ENCODE measurements at places on chromosomes 7 and 10.

DNA sequence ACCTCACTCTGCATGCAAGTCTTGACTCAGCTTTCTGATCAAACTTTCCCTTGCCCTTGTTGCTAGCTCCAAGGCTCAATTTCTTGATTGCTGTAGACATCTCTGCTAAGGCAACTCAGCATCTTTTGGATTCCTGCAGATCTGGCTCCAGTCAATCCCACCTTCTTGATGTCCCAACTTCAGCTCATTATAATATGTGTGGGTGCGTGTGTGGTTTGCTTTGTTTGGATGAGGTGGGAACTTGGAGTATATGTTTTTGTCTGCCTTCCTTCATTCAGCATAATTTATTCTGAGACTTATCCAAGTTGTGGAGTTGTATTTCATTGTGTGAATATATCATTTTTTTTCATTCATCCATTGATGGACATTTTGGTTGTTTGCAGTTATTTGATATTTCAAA, 364.8 kb upstream of the IGFBP3 start:
- DNase-seq, result no peak

DNA sequence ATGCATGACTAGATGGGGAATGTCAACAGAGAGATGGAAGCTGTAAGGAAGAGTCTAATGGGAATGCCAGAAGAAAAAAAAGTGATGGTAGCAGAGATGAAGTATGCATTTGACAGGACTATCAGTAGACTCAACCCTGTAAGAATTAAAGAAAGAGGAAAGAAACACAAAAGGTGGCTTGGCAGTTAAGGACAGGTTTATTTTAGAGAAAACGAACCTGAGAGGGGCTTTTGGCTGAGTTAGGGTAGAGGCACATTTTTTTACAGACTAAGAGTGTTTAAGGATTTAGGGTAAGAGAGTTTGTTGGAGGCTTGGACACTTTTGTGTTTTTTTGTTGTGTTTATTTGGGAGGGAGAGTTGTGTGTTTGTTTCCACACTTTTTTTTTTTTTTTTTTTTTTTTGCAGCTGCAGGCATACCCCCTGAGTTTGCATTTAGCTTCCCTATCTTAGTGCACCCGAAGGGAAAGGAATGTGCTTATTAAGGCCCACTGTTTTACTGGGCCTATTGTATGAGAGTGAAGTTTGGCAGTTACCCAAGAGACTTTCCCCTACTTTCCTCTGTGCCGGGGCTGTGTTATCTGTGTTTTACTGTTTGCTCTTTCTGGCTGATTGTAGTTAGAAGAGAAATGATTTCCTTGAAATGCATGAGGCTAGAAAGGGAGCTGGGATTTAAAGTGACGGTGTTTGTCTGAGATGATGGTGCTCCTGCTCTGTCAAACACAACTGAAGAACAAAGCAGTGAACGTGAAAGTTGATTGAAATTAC, 32.0 kb downstream of the NPVF start:
- DNase-seq, result no peak

DNA sequence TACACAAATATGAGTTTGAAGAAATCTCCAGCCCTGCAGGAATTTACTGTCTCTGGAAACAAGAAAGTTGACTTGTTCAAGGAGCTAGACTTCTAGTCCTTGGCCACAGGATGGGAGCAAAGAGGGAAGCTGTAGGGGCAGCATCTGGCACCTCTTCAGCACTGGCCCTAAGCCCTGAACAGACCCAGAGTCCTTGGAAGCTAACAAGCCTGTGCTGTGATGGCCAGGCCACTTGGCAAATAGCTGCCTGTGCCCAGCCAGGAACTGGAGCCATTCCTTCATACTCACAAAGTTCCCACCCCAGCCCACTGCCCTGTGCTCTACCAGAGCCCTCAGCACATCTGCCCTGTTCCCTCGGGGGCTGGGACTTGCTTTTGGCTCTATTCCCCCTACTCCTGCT, 9.4 kb upstream of the COL13A1 start:
- DNase-seq, result no peak

GRCh38 chr7:145106001-145106400, 270.1 kb upstream of the TPK1 start:
- no peak for DNase-seq

DNA sequence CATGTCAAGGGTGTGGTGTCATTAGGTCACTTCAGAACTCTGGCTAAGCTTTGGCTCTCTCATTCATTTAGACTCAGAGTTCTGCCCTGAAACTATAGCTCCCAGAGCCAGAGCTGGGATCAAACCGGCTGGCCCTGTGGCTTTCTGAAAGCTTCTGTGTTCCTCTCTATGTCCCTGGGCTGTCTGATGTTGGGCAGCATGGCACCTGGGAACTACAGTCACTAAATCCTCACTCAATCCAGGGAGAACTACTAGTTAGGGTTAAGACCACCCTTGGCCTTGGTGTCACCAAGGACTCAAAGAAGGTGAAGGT, 13.2 kb downstream of the ATG9B start:
- DNase-seq, result no peak

- peak; percentile 82 for DNase-seq
Observed at GRCh38 chr7:142811154-142811737, 40.5 kb downstream of the PRSS2 start.

GRCh38 chr10:11318826-11319598, 292.4 kb downstream of the USP6NL start:
- DNase-seq, result no peak

DNA sequence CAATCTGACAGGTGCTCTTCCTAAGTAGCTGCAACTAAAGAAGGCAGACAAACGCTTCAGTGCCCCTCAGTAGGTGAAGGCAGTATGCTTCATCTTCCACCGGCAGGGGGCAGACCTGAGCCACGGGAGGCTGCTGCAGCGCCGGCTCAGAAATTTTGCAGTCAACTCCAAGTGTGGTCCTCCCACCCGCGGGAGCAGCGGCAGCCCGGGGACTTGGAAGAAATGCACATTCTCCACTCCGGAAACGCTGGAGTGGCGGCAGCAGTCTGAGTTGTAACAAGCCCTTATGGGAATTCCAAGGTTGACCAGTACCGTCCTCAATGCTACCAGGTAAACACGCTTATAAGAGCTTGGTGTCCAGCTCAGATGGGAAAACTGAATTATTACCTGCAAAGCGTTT, 3.4 kb downstream of the IGFBP3 start:
- DNase-seq, result peak; percentile 81

DNA sequence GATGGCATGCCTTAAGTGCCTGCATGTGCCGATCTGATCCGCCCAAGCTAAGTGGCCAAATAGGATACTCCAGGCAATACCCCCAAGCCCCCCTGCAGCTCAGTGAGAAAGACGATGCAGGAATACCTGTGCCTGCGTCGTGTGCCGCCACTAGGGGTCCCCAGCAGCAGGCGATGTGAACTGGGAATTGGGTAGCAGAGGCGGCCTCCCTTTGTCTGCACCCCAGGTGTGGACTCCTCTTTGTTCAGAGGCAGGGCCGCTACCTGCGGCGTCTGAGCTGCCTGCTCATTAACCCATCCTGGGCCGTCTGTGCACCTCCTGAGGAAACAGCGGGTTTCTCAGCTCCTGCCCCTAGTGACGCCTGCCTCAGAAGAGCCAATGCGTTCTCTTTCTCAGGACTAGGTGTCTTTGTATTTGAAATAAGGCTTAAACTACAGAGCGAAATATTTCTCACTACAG, 4.8 kb upstream of the CHN2 start:
- DNase-seq, result peak; percentile 65

DNA sequence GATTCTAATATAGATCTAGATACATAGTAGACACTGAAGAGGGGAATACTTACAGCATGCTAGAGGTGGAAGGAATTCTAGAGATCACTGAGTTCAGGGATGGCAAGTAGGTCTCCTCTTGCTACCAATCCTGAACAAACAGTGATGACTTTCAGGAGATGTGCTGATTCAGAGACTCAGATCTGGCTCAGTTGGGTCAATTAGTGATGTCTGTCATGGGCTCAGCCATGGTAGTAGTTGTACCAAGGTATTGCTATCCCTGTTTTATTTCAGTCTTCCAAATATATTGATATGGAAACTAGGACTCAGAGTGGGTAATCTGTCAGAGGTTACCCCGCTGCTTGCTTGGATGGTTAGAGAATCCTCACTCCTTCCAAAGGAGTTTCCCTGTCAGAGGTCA, 38.5 kb downstream of the UNC5B start:
- no peak for DNase-seq

DNA sequence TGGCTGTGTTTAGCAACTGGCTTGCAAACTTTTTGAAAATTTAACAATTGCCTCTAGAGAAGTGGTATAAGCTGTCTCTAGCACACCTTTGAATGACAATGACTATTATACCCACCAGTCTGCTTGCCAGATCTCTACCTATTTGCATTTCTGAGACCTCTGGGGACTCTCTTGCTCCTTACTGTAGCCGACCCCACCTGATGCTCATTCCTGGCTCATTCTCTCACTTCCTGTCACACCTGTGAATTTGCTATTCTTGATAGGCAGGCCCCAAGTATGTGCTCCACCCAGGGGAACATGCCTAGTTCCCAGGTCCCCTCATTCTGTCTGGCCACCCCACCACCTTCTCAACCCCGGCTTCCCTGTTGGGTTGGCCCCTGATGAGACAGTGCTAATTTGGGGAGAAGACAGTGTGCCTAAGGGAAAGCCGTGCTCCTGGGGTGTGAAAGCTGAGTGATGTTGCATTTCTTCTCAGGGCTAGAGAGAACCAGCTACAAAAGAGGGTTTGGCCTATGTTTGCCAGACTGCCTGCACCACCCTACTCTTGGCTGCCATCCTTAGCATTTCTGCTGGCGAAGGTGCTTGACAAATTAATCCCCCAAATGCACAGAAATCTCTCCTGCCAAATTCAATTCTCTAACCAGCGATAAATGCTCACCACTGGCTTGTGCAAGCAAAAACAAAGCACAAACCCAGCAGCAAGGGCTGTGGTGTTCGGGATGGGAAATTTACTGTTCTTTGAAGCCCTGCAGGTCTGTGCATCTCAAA, 138.2 kb downstream of the RPS24 start:
- DNase-seq, result no peak

- DNase-seq, result no peak
Observed at GRCh38 chr7:76377186-76377918, 18.6 kb upstream of the YWHAG start.

DNA sequence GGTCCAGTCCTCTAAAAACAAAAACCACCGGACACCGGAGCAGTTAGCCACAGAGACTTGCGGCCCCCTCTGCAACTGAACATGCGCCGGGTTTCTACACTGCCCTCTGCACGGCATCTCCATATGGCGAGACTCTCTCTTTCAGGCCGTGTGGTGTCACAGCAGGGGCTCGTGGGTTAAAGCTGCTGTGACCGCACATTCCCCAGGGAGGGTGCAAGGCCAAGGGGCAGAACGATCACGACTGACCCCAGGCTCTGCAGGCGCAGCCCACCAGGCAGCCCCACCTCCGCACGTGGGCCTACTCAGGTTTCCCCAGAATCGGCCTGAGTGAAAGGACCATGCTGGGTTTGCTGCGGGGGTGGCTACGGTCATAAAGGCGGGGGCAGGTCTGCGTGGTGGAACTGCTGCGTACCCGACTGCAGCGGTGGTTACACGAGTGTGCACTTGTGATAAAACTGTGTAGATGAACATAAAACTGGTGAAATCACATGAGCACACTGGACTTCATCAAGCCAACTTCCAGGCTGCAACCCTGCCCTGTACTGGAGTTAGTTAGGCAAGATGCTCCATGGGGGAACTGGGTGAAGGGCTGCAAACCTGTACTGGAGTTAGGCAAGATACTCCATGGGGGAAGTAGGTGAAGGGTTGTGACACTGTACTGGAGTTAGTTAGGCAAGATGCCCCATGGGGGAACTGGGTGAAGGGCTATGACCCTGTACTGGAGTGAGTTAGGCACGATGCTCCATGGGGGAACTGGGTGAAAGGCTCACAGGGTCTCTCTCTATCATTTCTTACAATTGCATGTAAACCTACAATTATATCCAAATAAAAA, 81.4 kb upstream of the PPP2R2D start:
- DNase-seq, result no peak

DNA sequence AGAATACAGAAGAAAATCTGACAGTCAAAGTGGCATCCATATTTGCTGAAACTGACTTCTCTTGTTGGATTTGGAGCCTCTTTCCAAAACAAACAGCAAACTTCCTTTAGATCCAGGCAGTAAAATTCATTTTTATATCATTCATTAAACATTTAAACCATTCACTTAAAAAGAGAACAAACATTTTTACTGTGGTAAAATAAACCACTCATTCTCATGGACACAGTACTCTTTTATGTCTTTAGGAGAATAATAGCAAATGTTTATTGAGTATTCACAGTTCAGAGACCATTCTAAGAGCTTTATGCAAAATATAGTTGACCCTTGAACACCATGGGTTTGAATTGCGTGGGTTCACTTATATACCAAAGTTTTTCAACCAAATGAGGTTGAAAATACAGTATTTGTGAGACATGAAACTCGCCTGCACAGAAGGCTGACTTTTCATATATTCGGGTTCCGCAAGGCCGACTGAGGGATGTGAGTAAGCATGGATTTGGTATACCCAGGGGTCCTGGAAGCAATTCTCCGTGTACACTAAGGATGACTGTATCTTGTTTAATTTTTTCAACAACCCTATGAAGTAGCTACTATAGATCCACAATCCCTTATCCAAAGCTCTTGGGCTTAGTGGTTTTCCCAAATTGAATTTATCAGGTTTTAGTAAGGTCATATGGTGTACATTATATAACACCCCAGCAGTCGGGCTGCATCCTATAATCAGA, 49.1 kb downstream of the ATXN7L1 start:
- no peak for DNase-seq

GRCh38 chr10:88111294-88111693, 247.9 kb downstream of the PTEN start:
- DNase-seq, result no peak

DNA sequence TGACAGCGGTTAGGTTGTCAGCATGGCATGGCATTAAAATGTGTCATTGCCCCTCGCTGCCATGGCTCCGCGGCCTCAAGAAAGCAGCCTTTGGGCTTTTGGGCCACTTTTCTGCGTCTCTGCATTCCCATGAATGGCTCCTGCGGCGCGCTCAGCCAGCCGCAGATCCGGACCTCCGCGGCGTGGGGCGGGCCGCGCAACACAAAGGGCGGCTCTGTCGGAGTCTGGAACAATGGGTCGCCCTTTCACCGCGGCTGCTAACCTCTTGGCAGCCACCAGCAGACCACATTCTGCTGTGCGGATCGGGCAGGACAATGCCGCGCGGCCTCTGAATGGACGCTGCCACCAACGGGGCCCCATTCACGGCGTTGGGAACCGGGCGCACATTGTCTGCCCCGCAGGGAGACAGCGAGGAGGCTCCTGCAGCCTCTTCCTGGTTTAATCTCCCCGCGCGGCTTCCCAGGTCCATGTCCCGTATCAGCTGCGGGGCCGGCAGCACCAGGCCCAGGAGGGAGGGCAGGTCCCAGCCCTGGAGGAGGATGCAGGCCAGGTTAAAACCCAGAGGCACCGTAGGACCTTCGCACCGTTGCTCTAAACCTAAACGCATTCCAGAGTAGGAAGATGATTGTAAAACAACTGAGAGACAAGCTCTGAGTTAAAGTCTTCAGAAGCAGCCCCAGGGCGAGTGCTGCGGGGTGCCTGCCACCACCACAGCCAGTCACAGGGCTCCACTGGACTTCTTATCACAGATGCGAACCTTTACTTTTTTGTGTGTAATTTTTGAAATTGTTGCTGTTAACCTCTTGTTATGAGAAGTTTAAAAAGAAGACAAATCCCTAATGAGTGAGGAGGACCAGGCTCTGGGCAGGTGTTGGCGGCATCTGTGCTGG, 71.6 kb downstream of the NKX6-2 start:
- DNase-seq, result no peak

- DNase-seq, result no peak
Observed at GRCh38 chr10:98308669-98309365, 40.8 kb upstream of the LOXL4 start.
